ENCODE measurements at places on chromosomes 3 and 15.

DNA sequence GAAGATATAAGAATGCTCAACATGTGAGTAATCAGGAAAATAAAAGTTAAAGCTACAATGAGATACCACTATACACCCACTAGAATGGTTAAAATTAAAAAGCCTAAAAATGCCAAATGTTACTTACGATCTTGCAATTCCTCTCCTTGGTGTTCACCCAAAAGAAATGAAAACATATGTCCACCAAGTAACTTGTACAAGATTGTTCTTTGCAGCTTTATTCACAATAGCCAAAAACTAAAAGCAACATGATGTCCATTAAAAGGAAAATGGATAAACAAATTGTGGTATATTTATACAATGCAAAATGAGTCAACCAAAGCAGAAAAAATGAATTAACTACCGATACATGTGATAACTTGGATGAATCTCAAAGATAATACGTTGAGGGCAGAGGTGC lies 301.6 kb upstream of the THBS1 start:
- no peak for DNase-seq

- no peak for DNase-seq
These were observed 423.5 kb downstream of the TUSC7 start for GRCh38 chr3:117133066-117133465.

DNA sequence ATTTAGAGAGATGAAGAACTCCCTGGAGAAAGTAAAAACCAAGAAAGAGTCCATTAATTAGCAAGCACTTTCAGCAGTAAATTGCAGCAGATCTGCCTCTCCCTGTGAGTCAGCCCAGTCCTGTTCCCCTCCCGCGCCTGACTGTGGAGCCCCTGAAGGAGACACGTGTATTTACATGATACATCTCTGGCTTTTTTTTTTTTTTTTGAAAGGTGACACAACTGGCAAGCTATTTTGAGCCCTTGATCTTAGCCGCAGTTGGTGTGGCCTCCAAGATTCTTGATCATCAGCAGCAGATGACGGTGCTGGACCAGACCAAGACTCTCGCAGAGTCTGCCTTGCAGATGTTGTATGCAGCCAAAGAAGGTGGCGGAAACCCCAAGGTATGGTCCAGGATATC lies 271.8 kb upstream of the TPM1 start:
- peak; percentile 69 for DNase-seq

DNA sequence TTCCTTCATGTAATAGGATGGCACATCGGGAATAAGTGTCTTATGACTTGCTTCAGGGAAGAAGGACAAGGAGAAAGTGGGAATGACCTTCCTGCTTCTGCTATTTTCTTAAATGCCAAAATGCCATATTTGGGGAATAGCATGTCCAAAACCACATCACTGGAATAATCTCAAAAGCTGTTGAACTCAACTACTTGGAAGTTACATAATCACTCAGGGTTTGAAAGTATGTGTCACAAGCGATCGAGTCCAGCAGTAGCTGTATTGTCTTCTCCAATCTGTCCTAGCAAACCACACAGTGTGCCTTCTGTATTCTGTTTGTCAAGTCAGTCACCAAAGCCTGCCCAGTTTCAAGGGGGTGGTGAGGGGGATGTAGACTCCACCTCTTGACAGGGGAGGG lies 58.3 kb upstream of the GADL1 start:
- DNase-seq: no peak

DNA sequence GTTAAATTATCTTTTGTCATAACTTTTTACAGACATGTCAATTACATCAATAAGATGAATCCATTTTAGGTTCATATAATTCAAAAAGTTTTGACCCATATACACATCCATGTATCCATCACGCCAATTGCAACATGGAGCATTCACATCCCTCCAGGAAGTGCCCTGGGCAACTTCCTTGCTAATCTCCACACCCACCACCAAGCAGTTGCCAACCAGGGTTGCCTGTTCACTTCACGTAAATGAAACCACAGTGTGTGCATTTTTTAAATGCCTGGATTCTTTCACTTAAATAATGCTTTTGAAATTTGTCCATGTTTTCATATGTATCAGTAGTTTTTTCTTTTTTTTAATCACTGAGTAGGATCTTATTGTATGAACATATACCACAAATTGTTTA lies 40.7 kb upstream of the LYZL4 start:
- DNase-seq: peak; percentile 10

GRCh38 chr3:46624975-46625490 lies 12.7 kb downstream of the FAM240A start:
- no peak for DNase-seq

DNA sequence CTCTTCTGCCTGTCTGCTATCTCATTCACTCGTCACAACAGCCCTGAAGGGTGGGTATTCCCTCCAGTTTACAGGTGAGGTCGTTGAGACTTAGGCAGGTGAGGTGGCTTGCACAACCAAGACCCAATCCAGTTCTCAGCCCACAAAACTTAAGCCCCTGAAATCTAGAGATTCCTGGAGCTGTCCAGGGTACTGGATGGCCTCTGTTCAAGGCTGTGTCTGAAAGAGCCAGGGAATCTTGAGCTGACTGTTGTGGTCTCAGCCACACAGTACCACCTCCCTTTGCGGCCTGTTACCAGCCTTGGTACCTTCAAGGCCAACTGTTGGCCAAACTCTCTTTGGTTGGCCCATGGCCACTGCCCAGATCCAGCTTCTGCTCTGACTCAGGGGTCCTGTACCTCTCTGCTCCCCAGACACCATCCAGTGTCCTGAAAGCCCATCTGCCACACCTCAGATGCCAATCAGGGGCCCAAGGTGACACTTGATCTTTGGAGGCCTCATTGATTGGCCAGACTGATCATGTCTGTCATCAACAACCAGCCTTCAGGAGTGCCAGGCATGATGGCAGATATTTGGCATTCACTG lies 10.9 kb upstream of the FAM107A start:
- DNase-seq: no peak

GRCh38 chr3:171240504-171240835 lies 213.9 kb upstream of the SLC2A2 start:
- no peak for DNase-seq

DNA sequence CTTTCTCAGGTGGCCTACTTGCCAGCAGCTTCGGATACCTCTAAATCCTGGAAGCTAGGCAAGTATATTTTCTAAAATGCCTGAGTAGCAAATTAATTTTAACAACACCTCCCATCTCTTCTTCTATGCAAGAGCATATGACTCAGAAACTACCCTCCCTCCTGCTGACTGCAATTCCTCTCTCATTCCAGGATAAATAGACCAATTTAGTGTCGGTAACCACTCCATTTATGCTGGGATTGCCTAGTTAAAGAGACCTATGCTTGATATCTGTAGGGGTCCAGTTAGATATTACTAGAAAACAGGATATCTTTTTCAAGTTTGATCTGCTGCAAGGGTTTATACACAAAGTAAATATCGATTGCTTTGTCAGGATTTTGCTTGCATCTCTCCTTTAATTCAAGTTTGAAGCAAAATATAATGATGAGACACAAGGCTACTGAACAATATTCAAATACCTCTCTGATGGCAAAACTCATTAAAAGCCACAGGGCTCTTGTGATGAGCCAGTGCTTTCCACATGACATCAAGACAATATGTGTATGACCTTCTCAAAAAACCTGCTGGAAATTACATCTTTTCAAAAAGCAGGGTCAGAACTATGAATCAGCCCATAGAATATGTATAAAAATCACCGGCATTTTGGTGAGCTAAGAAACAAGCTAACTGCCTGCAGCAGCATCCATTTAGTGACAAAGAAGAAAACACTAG lies 491.6 kb upstream of the NECTIN3 start:
- no peak for DNase-seq

DNA sequence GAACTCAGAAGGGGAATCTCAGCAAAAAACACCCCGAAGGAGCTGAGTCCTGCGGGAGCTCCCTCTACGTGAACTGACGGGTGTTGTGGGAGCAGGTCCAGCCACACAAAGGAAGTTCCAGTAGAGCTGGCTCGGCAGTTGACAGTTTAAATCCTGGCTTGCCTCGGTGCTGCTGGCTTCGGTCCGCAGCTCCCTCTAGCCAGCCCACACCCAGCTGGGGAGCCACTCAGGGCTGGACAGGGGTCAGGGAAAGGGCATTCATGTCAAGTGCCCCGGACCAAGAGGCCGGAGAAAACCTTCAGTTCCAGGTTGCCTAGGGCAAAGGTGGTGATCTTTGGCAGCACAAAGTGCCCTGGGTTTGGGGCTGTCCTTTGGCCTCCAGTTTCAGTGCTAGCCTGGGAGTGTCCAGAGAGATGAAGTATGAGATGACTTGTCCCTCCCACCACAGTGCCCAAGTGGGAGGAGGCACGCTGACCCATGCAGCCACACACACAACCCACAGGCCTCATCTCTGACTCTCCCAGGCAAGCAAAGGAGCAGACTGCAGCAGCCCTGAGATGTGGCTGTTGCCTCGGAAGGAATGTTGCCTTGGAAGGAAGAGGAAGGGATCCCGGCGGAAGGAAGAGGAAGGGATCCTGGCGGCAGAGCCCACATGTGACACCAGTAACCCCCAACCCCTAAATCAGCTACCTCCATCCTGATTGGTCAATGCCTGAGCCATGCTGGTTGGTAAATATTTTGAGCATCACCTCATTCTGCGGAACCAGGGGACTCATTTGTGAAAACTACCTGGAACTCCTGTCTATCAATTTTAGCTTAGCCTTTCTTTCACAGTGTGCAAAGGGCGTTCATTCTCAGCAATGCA lies 13.9 kb upstream of the ANPEP start:
- DNase-seq: no peak

- DNase-seq: no peak
These were observed 40.5 kb upstream of the HES1 start for GRCh38 chr3:194095464-194095863.

GRCh38 chr3:128663151-128663550 lies 12.5 kb upstream of the RPN1 start:
- DNase-seq: no peak

- peak; percentile 88 for DNase-seq
These were observed 86.9 kb downstream of the DCLK3 start for GRCh38 chr3:36677331-36678007.

DNA sequence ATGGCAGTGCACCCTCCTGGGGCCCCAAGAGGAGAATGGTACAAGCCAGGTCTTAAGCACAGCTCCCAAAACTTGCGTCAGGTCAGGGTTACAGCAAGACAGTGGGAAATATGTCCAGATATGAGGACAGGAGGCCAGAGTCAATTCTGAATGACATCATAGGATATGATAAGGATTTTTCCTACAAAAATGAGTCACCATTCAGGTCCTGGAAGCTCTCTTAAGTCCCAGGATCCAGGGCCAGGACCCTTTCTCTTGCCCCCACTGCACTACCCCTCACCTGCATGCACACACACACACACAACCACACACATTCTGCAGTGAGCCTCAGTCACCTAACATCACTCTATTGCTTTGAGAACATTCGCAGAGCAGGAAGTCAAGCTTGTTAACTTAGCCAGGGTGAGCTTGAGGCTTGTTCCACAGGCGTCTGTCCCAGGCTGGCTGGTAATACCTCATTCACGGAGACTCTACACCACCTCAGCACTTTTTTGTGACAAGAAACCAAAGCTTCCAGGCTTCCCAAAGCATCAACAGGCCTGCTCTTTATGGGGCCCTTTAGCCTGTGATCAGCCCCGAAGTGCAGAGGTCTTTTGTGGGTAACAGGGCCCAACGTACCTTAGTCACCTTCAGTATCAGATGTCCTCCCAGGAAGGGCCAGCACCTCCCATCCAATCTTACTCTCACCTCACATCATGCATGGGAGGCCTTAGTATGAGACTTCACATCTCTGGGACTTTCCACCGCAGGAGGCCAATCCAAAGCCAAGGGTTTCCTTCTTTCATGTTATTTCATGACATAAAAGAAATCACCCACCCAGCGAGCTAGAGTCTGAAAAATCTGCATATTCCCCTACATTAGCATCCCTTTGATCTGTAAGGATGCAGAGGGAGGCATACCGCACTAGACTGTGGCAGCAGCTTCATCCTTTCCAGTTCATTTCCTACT lies 74.0 kb upstream of the LIPC start:
- no peak for DNase-seq

- DNase-seq: no peak
These were observed 58.7 kb downstream of the PGPEP1L start for GRCh38 chr15:98948941-98949340.

DNA sequence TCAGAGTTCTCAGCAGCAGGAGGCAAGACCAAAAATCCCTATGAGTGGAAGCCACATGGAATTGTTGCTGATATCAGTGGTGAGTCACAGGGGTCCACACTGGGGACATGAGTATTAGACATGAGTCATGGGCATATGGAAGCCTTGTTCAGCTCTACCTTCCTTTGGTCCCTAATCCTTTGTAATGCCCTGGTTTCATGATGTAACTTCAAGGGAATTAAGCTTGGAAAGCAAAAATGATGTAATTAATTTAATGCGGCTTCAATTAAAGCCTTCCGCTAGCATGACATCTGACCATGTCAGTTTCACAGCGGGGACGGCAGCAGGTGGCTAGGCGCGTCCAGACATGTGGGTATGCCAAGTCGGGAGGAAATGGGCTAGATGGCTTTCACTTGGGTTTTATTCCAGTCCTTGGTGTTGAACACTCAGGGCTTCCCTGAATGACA lies 176.1 kb upstream of the RGMA start:
- no peak for DNase-seq

GRCh38 chr3:195447201-195447600 lies 4.4 kb upstream of the ACAP2 start:
- DNase-seq: no peak

- DNase-seq: no peak
These were observed 36.3 kb upstream of the PPM1L start for GRCh38 chr3:160719710-160720109.

GRCh38 chr15:79924379-79924778 lies 27.6 kb upstream of the MTHFS start:
- no peak for DNase-seq
